ENCODE measurements at places on chromosomes 3 and 15. TPM values are rescaled to one million over a fixed set of nuclear protein-coding genes. Genes with fewer than 3 reads are reported as not detected.

ACKR4 gene
- not detected for total RNA-seq

USP50 gene
- total RNA-seq, result 1.2 TPM

SPINK8 gene
- total RNA-seq, result not detected

WDR53 gene
- 5.1 TPM for total RNA-seq

HGD gene
- 0.69 TPM for total RNA-seq

KCNMB3 gene
- total RNA-seq, result 3.2 TPM

ITIH1 gene
- not detected for total RNA-seq

SLC7A14 gene
- 32.1 TPM for total RNA-seq

USP4 gene
- total RNA-seq, result 29.5 TPM

MAP1A gene
- 97.6 TPM for total RNA-seq

ATP13A5 gene
- total RNA-seq, result 0.92 TPM

ROPN1 gene
- not detected for total RNA-seq

RASL12 gene
- total RNA-seq, result 6.2 TPM

OR5K2 gene
- total RNA-seq, result not detected

SPINT1 gene
- 6.9 TPM for total RNA-seq
